ENCODE measurements at places on chromosomes 3 and 15. TPM values are rescaled to one million over a fixed set of nuclear protein-coding genes. Genes with fewer than 3 reads are reported as not detected.

DNA sequence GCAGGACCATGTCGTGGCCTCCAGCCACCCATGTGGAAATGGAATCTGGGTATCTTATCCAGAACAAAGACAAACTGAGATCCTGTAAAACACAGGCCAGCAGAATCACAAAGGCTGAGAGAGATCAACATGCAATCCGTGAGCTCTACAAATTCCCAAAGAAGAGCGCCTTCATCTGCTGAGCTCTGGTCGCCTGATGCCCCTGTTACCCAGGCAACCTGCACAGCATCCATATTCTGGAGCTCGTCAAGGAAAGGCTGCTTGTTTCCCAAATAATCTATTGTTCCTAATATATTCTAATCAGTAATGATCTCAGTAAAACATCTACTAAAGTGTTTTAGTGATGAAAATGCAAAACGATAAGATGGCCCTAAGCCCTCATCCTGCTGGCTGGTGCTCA, 133.6 kb downstream of the OCA2 start:
- H3K36me3 ChIP-seq: no peaks in the 10 kb centered on the region
- H3K4me3 ChIP-seq: no peak overlapping the region
- no peaks in the 10 kb centered on the region for H3K27me3 ChIP-seq
- no peak for DNase-seq
- no peak overlapping the region for H3K27ac ChIP-seq

Gene GABRR3
- not detected for total RNA-seq

Gene FBXO40
- 0.06 TPM for total RNA-seq

Gene CSTA
- not detected for total RNA-seq

Gene BLM
- 45.6 TPM for total RNA-seq

Gene DPPA4
- 734 TPM for total RNA-seq

DNA sequence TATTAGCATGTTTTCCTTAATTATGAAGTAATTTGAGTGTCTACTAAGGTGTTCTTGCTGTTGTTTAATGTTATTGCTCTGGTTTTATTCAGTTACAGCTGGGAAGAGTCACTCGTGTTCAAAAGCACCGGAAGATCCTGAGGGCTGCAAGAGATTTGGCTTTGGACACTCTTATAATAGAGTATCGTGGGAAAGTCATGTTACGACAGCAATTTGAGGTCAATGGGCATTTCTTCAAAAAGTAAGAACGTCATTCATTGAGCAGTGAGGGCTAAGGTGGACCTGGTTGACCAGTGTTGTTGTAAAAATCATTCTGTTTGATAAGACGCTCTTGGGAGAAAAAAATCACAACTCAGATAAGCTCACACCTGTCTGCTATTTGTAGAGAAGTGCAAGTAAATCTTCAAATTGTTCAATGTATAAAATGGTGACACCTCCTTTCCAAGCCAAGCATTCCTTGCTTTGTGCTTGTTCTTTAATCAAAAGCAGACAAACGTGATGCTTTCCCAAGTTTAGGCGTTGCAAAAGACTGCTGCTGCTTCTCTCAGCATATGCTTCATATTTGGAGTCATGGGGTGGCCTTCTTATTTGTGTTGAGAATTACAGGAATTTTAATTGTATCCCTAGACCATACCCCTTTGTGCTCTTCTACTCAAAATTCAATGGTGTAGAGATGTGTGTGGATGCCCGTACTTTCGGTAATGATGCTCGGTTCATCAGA, 44.2 kb downstream of the SETD5 start:
- H3K4me3 ChIP-seq: no peak overlapping the region
- no peak for DNase-seq
- no peaks in the 10 kb centered on the region for H3K4me1 ChIP-seq
- peaks cover 94% of the 10 kb centered on the region for H3K36me3 ChIP-seq

DNA sequence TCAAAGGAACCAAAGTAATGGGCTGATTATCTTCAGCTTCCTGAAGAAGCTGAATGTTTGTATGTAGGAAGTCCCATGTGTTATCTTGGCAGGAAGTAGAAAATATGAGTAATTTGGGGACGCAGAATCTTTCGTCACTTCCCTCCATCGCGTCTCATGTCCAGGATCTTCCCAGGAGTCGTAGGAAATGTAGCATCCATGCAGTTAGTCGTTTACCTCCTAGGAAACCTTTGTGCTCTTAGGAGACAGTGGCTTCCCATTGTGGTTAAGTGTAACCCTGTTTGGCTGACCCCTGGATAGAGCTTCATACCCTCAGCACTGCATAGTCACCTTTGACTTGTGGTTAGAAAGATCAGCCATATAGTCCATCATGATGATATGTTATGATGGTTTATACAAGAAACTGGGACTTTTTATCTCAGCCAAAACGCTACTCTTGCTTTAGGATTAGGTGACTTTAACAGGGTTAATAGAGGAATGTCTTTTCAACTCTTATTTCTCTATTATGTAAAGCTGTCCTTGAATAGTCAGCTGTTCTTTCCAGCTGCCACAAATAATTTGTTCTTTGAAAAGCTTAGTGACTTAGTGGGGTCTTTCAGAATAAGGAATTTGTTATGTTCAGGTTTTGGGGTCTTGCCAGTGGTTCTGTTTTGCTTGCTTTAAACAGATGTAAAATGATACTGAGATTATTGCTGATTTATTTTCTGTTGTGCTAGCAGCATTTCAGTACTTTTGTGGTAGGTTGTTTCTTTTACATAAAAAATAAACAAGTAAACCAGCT, 92.2 kb downstream of the KLHL25 start:
- no peak for DNase-seq
- H3K27me3 ChIP-seq: no peaks in the 10 kb centered on the region
- H3K4me3 ChIP-seq: no peak overlapping the region
- H3K27ac ChIP-seq: no peak overlapping the region

DNA sequence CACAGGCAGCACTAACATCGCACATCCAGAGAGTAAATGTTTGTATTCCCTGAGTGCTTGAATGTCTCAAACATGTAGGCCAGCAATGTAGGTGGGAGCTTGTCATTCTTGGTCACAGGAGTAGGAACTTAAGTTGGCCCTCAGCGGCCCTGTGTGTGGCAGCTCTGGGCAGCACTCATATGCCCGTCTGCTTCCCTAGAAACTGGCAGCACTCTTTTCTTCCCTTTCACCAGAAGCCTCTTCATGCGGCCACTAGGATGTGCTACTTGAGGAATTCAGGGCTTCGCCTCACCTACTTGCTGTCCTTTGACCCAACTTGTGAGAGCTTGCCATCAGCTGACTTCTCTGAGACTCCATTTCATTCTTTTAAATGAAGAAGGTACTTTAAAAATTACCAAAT, 69.5 kb downstream of the TIPARP start:
- DNase-seq: no peak
- no peak overlapping the region for H3K4me3 ChIP-seq
- H3K36me3 ChIP-seq: no peaks in the 10 kb centered on the region
- no peaks in the 10 kb centered on the region for H3K27me3 ChIP-seq
- no peak overlapping the region for H3K27ac ChIP-seq

- H3K36me3 ChIP-seq: no peaks in the 10 kb centered on the region
- no peak overlapping the region for H3K27ac ChIP-seq
- no peak for DNase-seq
Observed at GRCh38 chr3:24963762-24964625, 464.1 kb upstream of the RARB start.

- H3K4me1 ChIP-seq: peaks cover 6% of the 10 kb centered on the region
- H3K27ac ChIP-seq: no peak overlapping the region
- H3K4me3 ChIP-seq: no peak overlapping the region
- H3K36me3 ChIP-seq: no peaks in the 10 kb centered on the region
- H3K27me3 ChIP-seq: no peaks in the 10 kb centered on the region
Observed at GRCh38 chr3:110261141-110261540, 810.5 kb upstream of the NECTIN3 start.
